Hindlimb muscle (tissue), 1 donor: ENCODE measurements at places on chromosomes 1 and 21. TPM values are rescaled to one million over a fixed set of nuclear protein-coding genes. Genes with fewer than 3 reads are reported as not detected.
A peak's percentile ranks its signal among the peaks of the same experiment; 100 is the strongest.

DNA sequence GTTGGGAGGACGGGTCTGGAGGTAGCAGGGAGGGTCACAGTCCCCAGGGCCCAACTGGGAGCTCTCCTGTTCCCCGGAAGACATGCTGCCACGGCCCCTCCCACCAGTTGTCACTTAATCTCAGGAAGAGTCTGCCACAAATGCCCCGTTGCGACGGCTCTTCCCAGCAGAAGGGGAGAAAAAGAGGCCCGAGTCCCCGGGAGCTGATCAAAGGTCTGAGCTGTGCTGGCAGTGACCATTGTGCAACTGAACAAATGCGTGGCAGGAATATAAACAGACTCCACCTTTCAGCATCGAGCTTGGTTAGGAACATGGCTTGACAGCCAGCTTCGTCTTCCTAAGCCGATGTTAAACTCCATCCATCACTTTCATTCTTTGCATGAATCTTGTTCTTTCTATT lies 27.8 kb upstream of the ZBTB21 start:
- no peak for DNase-seq

GRCh38 chr1:149978547-149979023 lies 31.9 kb downstream of the OTUD7B start:
- no peak for DNase-seq

DNA sequence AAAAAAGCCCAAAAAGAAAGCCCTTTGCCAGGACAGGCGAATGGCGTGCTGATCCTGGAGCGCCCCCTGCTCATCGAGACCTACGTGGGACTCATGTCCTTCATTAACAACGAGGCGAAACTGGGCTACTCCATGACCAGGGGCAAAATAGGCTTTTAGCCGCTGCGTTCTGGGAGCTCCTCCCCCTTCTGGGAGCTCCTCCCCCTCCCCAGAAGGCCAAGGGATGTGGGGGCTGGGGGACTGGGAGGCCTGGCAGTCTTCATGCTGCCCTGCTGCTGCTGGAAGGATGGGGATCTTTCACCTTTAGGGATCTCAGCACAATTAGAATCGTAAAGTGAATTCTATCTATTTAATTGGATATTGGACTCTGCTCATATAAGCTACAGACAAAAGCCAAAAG lies 3.6 kb downstream of the TPRG1L start:
- no peak for DNase-seq

DNA sequence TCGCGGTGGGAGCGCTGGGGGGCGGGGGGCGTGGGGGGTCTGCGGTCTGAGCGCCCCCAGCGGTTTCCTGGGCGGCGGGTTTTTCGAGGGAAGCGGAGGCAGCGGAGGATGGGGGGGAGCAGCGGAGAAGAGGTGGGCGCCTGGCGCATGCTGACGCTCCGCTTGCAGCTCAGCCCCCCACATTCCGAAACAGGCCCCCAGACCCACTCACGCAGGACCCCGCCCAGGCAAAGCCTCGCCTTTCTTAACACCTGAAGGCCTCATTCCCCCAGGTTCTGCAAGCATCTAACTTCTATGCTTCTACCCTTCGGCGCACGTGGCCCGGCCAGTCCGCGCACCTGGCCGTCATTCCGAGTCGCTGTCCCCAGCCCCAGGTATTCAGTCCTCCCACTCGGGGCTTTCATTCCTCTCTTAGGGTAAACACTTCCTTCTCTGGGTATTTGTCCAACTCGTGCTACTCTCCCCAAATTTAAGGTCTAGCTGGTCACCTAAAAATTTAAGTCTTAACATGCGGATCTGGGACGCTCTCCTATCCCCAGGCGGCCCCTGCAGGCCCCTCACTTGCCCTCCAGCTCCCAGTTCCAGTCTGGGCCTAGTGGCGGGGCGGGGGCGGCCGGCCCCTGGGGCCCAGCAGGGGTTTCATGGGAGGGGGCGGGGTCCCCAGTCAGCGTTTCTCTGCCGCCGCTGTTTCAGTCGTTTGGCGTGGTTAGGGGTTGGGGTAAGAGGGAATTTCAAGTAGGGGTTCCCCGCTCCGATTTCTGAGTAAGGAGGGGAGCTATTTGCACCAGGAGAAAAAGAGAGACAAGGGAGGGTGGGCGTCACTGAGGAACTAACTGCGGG lies 2.8 kb upstream of the ZBTB7B start:
- DNase-seq, result peak; percentile 33

- DNase-seq, result no peak
These were observed 113.1 kb downstream of the ITSN1 start for GRCh38 chr21:33755354-33755753.

LRRIQ3 gene
- polyA plus RNA-seq, result 0.89 TPM

RAB3B gene
- 0.21 TPM for polyA plus RNA-seq
